Gastrocnemius medialis (tissue), 4 donors: ENCODE measurements at places on chromosomes 12 and 14.

- H3K27ac ChIP-seq = no peak within 1 kb of the TSS
- H3K4me1 ChIP-seq = no peaks in the 10 kb centered on the region
- no peak for DNase-seq
- H3K27me3 ChIP-seq = no peaks in the 10 kb centered on the region
- no peaks in the 10 kb centered on the region for H3K36me3 ChIP-seq
These were observed at the start of gene BDKRB1 for GRCh38 chr14:96255501-96256366. TSS of gene BDKRB1 (plus strand) at chr14:96256210. CDS start at chr14:96263683, 7,473 bp downstream.

- no peak overlapping the region for H3K27ac ChIP-seq
- no peaks in the 10 kb centered on the region for H3K4me1 ChIP-seq
- no peaks in the 10 kb centered on the region for H3K36me3 ChIP-seq
- DNase-seq = no peak
These were observed 220.9 kb upstream of the LRFN5 start for GRCh38 chr14:41385797-41386196.

DNA sequence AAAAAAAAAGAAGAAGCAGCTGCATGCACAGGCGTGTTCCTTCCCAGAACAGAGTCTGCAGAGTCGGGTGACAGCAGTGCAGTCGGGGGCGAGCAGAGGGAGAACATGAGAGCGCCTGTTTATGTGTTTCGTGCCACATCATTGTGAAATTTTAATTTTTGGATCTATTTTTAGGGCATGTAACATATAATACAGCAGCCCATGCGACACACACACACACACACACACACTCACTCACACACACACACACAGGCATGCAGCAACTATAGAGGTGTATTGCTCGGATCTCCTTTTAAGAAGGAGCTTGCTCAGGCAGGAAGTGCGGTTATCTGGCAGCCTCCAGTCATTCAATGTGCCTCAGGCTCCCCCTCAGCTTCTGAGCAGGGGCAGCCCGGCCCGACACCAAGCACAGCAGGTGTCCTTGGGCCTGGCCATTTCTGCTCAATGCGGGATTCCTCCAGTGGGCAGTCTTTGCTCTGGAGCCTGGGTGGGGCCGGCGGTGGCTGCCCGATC is 71.8 kb downstream of the ZNF664 start:
- no peak overlapping the region for H3K27ac ChIP-seq
- H3K4me3 ChIP-seq = no peak overlapping the region
- no peaks in the 10 kb centered on the region for H3K27me3 ChIP-seq
- DNase-seq = no peak
- no peaks in the 10 kb centered on the region for H3K4me1 ChIP-seq

- DNase-seq = no peak
- H3K27me3 ChIP-seq = peaks cover 8% of the 10 kb centered on the region
- H3K27ac ChIP-seq = no peak overlapping the region
These were observed 105.2 kb upstream of the EIF5 start for GRCh38 chr14:103228866-103229265.

- no peaks in the 10 kb centered on the region for H3K27me3 ChIP-seq
- H3K27ac ChIP-seq = no peak overlapping the region
- no peak for DNase-seq
These were observed 8.3 kb downstream of the MVK start for GRCh38 chr12:109581856-109582255.

- no peaks in the 10 kb centered on the region for H3K36me3 ChIP-seq
- H3K4me1 ChIP-seq = no peaks in the 10 kb centered on the region
- no peak overlapping the region for H3K27ac ChIP-seq
- no peak overlapping the region for H3K4me3 ChIP-seq
- DNase-seq = no peak
These were observed 114.2 kb downstream of the TTC6 start for GRCh38 chr14:37709419-37710195.

DNA sequence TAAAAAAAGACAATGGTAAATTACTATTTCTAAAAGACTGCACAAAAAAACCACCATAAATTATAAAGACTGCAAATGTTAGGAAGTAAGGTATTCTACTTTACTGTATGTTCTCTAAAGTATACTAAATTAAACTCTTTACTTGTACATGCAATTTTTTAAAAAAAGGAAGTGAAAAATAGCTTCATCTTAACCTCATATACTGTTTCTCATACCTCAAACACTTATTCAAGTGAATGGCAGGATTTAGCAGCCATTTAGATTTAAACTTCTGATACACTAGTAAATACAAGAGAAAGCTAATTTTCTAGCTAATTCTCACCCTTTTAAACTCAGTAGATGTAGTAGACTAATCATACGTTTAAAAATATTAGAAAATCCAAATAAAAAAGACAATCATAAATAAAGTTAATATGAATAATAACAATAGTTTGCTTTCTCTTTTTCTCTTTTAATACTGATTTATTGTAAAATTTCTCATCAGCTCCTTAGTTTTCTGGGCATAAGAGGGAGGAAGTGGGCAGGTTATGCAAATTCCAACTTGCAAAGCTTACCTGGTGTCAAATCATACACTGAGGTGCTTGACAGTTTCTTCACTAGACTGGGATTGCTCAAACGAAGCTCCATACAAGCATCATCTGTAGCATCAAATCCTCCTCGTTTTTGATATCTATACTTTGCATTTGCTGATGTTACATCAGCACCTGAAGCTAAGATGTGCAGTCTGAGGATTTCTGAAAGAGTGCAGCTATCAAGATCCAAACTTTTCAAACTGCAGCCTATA is 71.0 kb upstream of the CFL2 start:
- no peaks in the 10 kb centered on the region for H3K27me3 ChIP-seq
- no peak overlapping the region for H3K27ac ChIP-seq
- H3K4me1 ChIP-seq = no peaks in the 10 kb centered on the region
- no peak for DNase-seq

GRCh38 chr12:5864301-5864700 is 80.8 kb downstream of the ANO2 start:
- H3K4me1 ChIP-seq = no peaks in the 10 kb centered on the region
- no peak for DNase-seq
- no peak overlapping the region for H3K27ac ChIP-seq
- H3K4me3 ChIP-seq = no peak overlapping the region
- H3K36me3 ChIP-seq = no peaks in the 10 kb centered on the region

DNA sequence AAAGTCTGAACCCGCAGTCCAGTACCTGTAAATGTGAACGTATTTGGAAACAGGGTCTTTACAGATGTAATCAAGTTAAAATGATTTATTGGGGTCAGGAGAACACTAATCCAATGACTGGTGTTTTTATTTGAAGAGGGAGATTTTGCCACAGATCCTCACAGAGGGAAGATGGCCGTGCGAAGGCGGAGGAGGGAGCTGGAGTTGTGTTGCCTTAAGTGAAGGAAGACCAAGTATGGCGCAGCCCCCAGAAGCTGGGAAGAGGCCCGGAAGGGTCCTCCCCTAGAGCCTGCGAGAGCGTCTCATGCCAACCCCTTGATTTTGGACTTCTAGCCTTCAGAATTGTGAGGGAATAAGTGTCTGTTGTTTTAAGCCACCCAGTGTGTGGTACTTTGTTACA is 102.8 kb upstream of the NUDT4 start:
- H3K4me1 ChIP-seq = peaks cover 4% of the 10 kb centered on the region
- no peaks in the 10 kb centered on the region for H3K36me3 ChIP-seq
- H3K27me3 ChIP-seq = no peaks in the 10 kb centered on the region
- no peak overlapping the region for H3K4me3 ChIP-seq

GRCh38 chr14:61335049-61335448 is 13.7 kb downstream of the PRKCH start:
- no peak for DNase-seq
- H3K4me1 ChIP-seq = no peaks in the 10 kb centered on the region
- H3K27ac ChIP-seq = peak overlapping the region; percentile 48
- no peaks in the 10 kb centered on the region for H3K36me3 ChIP-seq

- no peaks in the 10 kb centered on the region for H3K27me3 ChIP-seq
- no peak overlapping the region for H3K4me3 ChIP-seq
- H3K4me1 ChIP-seq = no peaks in the 10 kb centered on the region
- DNase-seq = no peak
These were observed 44.6 kb downstream of the A2ML1 start for GRCh38 chr12:8867009-8867408.

DNA sequence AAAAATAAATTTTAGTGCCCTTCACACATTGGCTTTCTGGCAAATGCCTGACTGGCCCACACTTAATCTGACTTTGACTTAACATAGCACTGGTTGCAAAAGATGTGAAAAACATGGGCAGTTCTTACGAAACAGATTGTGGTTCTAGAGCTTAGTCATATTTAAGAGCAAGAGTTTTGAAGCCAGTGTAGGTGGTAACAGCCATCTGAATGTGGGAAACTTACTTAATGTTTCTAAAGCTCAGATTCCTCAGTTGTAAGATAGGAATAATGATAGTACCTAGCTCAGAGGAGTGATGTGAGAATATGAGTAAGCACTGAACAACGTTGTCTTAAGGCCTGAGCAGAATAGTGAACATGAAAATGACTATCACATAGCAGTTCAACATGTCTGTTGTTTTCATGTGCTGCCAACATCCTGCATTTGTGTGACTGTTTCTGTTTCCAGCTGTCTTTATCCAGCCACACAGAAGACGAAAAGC is 262.7 kb downstream of the SYT1 start:
- H3K27ac ChIP-seq = no peak overlapping the region
- no peaks in the 10 kb centered on the region for H3K36me3 ChIP-seq
- H3K4me1 ChIP-seq = no peaks in the 10 kb centered on the region
- no peaks in the 10 kb centered on the region for H3K27me3 ChIP-seq
- H3K4me3 ChIP-seq = no peak overlapping the region
- no peak for DNase-seq

GRCh38 chr12:67068204-67068731 is 200.9 kb upstream of the CAND1 start:
- H3K27ac ChIP-seq = no peak overlapping the region
- H3K4me3 ChIP-seq = peak overlapping the region; percentile 83
- peaks cover 5% of the 10 kb centered on the region for H3K4me1 ChIP-seq
- no peak for DNase-seq
- H3K36me3 ChIP-seq = no peaks in the 10 kb centered on the region
- peaks cover 8% of the 10 kb centered on the region for H3K27me3 ChIP-seq

DNA sequence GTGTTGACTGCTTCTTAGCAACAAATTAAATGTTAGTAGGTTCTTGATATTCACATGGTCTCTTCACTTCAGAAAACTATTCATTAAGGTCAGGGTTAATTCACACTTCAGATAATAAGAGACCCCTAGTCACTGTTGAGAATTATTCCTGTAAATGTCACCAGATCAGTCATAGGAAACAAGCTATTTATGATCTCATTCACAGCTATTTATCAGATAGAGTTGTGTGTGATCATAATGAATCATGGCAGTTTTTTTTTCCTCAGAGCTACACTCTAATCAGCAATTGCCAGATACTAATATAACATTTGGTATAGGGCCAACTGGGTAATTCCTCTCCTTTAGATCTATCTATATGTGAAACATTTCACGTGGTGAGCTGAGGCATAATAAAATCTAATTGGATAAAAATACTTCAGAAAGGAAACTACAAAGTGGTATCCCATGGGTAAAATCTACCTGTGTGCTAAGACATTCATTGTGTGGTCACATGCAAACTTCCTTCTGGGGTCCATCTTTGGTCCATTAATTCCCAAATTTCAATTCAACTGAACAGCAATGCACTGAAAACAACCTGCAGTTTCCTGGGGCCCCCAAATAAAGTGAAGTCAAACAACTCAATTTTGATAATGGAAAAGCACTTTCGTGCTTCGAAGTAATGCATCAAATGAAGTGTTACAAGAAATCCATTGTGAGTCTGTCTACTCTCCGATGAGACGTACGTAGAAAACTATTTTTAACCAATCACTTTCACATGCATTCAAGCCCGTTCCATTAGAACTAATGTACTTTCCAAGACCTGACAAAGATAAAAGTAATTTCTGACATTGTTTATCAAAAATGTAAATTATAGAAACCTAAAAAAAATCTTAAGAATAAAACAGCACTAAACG is 197.0 kb downstream of the ACSS3 start:
- no peak overlapping the region for H3K4me3 ChIP-seq
- H3K4me1 ChIP-seq = no peaks in the 10 kb centered on the region
- no peak for DNase-seq
- no peaks in the 10 kb centered on the region for H3K27me3 ChIP-seq
- H3K27ac ChIP-seq = no peak overlapping the region
